ENCODE measurements at places on chromosomes 2 and 18.

GRCh38 chr2:197560146-197560665, 44.3 kb downstream of the MOB4 start:
- no peak for DNase-seq

DNA sequence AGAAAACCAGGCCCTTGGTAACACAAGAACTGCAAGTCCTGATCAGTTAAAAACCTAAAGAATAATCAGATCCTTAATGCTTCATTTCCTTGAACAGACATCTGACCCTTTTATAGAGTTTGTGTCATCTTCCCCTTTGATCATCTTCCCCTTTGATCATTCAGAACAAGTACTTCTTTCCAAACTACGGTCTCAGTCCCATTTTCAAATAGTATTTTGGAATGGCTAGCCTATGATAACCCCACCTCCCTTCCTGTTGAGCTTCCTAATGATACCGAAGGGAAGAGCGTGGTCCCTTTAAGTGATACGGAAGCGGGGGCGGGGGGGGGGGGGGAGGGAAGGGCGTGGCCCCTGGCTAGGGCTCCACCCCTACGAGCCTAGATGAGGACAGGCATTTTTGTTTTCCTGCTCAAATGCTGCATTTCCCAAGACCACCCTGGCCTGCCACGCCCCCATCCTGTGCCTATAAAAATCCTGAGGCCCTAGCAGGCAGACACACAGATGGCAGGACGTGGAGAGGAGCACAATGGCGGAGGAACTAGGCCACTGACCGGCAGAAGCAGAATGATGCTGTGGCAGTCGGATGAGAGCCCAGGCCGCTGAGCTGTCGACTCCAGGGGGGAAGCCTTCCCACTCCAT, 24.1 kb upstream of the CHRNA1 start:
- DNase-seq = no peak

DNA sequence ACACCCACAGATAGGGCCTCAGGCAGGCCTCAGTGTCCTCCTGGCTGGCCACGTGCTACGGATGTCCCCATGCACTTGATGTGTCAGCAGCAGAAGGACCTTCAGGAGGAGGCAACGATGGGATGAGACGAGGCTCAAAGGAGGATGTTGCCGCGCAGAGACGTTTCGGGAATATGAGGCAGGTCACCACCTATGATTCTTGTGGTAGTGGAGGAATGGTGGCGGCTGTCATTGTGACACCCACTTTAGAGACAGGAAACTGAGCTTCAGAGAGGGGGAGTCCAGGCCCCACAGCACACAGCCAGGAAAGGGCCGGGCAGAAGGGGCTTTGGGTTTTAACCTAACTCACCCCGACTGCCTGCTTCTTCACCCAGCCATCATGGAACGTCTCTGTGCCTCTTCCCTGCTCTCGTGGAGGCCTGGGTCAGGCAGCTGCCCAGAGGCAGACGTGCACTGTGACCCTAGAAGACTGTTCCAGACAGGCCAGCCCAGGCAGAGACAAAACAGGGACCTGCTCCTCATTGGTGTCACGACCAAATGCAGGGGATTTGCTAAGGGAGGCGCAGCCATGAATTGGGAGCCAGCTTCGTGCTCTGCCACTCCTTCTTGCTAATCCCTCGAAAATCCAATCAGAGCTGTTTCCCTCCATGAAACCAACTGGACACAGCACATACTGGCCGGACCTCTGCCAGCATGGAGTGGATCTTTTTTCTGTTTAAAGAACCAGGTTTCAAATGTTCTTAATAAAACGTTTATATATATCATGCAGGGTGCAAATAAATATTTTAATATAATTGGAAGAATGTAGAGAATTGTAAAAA, 169.2 kb downstream of the ASB1 start:
- DNase-seq = no peak

GRCh38 chr2:35468245-35468644, 887.3 kb upstream of the CRIM1 start:
- DNase-seq = no peak

DNA sequence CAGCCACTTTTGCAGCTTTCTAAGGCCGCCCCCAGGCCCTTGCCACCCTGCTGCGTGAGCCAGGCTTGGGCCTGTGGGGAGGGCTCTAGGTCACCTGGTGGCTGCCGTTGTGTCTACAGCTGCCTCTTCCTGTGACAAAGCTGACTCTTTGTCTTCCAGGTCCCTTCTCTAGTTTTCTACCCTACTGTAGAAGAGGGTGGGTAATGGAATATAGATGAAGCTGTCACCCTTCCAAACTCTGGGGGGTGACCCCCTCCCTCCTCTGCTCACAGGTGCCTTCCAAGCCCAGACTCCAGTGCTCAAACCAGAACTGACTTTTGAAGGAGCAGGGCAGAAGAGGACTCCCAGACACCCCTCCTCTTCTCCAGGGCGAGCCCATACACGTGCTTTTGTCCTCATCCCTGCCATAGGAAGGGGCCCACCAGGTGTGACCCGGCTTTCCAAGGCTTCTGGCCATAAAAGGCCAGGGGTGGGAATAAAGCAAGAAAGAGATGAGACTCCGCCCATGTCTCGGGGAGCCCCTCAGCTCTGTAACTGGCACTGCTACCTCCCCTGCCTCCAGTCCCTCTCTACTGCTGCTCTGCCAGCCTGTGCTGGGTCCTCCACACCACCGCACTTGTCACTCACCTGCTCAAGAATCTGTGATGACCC, 17.9 kb upstream of the SDC1 start:
- DNase-seq = no peak

GRCh38 chr2:122182616-122183355, 427.3 kb downstream of the TSN start:
- no peak for DNase-seq

DNA sequence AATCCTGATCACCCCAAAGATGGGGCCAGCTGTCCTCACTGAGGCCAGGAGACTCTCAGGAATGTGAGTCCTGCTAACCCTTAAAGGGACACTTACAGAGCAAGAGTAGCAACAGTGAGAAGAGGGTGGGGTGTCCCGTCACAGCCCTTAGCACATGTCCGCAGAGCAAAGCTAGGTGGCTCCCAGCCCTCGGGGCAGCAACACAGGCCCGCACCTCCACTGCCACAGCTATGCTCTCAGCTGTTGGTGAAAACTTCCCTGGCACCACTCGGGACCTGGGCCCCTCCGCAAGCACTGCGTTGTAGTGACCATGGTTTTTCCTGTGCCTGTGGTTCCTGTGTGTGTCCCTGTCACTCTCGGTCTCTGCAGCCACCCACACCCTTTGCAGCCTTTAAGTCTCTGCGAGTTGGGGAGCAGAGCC, 76.4 kb upstream of the UXS1 start:
- DNase-seq = no peak

DNA sequence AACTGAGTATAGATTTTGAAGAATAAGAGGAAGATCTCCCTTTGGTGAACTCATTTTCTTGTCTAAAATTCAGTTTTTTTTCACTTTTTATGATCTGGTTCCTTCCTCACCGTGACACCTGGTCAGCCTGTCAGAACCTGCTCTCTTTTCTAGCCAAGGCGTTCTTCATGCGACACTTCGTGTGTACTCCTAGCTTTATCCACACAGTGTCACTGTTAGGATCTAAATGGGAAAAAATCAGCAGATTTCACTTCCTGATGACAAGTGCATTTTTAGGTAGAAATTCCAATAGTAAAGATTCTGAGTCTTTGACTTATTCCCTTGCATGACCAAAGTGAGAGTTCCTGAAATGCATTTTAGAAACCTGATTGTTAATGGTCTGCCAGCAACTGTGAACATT, 89.8 kb downstream of the KLHL14 start:
- no peak for DNase-seq

DNA sequence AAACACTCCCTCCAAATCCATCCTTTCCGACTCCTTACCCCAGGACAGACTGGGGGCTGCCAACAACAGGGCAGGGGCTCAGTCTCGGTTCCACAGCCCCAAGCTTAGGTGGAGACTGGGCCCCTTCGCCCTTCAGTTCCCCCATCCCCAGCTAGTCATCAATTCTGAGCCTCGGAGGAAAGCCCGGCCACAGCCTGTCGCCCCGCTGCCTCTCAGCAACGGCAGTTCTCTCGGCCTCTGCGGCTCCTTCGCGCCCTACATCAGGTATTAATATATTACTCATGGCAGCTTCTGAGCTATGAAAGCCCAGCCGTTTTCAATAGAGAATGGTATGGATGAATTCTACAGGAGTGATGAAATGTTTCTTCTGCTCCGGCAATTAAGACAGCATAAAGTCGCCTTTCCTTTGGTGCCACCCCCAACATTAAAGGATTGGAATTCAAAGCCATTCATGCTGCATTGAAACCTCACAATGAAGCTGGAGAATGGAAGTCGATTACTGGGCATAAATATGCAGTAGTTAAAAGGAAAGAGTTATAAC, 2.8 kb downstream of the HDAC4 start:
- DNase-seq = no peak

DNA sequence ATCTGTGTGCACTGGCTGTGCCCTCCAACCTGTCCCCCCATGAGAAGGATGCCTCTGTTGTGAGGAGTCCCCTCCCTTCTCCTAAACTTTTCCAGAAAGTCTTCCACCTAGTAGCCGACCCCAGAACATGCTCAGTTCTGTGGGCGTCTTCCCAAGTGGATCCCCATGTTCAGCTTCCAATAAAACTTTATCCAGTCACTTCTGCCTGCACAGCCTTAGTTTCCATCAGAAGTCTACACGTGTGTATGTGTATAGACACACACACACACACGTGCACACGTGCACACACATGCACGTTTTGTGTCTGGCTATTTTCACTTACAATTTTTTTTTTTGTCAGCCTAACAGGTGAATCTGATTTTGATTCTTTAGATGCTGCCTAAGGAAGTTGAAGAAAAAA, 115.1 kb downstream of the RTP5 start:
- DNase-seq = no peak

- DNase-seq = no peak
Measured at GRCh38 chr2:118845005-118845521, 2.4 kb downstream of the EN1 start.

GRCh38 chr2:107804608-107805498, 21.8 kb upstream of the RGPD4 start:
- DNase-seq = no peak

DNA sequence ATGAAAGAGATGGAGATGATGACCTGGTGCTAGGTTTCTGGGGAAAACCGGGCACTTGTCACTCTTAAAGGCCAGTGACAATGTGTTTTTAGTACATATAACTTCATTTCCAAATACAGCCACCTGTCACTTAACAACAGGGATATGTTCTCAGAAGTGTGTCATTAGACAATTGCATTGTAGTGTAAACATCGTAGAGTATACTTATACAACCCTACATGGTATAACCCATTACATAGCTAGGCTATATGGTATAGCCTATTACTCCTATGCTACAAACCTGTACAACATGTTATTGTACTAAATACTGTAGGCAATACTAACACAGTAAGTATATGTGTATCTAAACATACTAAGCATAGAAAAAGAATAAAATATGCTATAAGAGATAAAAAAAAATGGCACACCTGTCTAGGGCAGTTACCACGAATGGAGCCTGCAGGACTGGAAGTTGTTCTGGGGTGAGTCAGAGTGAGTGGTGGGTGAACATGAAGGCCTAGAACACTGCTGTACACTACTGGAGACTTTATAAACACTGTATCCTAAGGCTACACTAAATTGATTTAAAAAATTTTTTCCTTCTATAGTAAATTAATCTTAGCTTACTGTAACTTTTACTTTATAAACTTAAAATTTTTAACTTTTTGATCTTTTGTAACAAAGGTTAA, 123.2 kb downstream of the THADA start:
- no peak for DNase-seq

DNA sequence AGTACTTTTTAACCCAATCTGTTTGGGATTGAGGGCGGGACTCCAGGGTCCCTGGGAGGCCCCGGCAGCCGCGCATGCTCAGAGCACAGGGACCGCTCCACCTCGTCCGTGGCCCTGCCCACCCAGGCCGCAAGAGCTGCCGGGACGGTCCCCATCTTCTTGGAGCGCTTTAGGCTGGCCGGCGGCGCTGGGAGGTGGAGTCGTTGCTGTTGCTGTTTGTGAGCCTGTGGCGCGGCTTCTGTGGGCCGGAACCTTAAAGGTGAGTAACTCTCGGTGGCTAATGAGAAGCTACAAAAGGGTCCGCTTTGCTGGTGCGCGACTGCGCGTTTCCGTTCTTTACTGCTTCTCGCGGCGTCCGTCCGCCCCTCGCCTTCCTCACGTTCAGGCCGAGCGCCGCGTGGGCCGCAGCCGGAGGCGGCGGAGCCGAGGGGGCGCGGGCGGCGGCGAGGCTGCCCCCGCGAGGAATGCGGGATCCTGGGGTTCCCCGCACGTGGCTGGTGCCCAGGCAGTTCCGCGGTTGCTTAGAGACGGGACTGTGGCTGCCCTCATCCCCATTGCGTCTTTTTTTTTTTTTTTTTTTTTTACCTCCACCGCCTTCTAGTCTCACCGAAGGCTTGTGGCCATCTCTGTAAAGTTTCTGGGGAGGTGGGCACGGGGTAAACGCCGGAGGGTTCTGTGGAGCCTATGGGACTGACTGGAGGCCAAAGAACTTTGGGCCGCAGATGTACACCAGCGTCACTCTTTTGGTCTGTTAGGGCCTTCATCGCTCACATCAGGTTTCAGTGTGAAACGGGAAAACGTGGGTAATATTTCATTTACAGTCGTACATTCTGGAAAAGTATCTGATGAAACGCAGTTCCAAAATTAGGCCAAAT, at the start of gene SSB:
Gene SSB, plus strand, starts transcription at position 154 of the 875 bp plus-strand sequence. CDS start 2,090 bp downstream, outside the sequence.
- DNase-seq = peak; percentile 97

DNA sequence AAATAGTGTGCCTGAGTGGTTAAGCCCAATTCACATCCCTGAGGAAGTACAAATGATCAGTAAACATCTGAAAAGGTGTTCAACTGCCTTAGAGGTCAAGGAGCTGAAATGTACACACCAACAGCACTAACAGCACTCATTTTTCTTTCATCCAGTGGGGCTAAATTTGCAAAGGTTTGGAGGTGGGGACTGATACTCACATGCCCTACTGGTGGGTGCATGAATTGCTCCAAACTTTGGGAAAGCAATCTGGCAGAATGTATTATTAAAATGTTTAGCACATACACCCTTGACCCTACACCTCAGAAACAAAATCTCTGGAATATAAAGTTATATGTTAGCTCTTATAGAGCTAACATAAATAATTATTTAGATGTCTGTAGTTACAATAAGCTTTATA, 19.0 kb upstream of the FAM178B start:
- DNase-seq = no peak

- DNase-seq = no peak
Measured at GRCh38 chr2:38254796-38255195, 122.3 kb downstream of the ATL2 start.

DNA sequence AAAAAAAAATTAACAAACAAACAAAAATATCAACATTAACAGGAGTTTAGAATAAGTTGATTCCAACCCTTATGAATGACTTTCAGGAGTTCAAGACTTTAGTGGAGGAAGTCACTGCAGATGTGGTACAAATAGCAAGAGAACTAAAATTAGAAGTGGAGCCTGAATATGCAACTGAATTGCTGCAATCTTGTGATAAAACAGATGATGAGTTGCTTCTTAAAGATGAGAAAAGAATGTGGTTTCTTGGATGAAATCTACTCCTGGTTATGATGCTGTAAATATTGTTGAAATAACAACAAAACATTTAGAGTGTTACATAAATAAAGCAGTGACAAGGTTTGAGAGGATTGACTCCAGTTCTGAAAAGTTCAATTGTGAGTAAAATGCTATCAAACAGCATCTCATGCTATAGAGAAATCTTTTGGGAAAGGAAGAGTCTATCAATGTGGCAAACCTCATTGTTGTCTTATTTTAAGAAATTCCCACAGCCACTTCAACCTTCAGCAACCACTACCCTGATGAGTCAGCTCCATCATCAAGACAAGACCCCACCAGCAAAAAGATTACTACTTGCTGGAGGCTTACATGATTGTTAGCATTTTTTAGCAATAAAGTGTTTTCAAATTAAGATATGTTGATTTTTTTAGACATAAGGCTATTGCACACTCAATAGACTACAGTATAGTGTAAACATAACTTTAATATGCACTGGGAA, 42.7 kb upstream of the TAF4B start:
- no peak for DNase-seq

All from stimulated activated CD4-positive, alpha-beta T cell treated with anti-CD3 and anti-CD28 coated beads, TNF-alpha, amount 100 ng/mL, for 48 hours (primary cell).